Activated CD4-positive, alpha-beta T cell treated with anti-CD3 and anti-CD28 coated beads for 4 hours (primary cell): ENCODE measurements at places on chromosomes 4 and X.

DNA sequence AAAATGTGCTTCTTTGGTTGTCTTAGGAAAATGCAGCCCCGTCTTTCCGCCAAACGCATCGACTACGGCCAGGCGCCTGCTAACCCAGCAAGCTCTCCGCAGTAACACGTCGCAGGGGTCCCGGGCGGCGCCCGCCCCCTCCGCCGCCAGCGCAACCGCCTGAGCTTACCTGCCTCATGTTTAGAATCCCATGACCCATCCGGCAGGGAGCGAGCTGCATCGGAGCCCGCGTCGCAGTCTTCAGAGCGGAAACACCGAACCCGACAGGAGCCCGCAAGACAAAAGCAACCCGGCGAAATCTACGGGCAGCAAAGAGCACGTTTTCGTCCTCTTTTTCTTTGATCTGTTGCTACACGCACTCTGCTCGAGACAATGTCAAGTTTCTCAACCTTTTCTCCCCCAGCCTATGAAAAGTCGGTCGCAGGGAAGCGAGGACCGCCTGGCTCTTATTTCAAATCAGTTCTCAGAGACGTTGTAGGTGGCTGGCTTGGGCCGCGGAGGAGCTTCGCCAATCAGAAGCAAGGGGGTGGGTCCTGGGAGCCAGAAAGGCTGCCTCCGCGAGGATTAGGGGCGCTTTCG lies at the start of gene MID1:
TSS of gene MID1 (minus strand) at position 465 of the 579 bp plus-strand sequence. CDS start 53,038 bp downstream, outside the sequence.
- no peak for DNase-seq

DNA sequence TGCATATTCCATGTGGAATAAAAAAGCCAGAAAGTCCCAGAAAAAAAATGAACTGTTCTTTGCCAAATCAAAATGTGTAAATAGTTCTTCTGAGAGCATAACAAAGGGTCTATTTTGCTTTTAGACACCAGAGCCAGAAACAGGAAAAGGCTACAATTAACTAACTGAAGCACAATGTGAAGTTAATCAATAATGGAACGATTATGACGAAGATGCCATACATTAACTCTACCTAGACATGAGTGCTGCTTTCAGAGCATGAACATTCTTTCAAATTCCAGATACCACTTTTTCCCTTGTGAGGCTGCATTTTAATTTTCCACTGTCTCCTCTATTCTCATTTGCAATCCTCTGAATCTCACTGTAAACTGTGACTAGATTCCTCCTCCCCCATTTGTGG lies 48.7 kb upstream of the PHOX2B start:
- no peak for DNase-seq

DNA sequence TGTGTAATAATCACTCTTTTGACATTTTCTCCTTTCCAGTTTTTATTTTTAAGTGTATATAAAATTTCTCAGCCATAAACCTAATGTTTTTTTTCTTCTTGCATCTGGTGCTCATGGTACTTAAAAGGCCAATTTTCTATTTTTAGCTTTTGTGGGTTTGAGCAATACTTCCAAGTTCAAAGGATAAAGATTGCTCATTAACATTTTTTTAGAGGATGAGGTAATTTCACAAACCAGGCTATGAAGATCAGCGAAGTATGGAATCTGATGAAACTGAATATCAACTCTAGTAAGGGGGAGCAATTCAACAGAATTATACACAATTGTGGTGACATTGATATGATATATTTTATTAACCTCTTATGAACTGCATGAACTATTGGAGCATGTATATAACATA lies 25.8 kb upstream of the KLHL34 start:
- DNase-seq: no peak

DNA sequence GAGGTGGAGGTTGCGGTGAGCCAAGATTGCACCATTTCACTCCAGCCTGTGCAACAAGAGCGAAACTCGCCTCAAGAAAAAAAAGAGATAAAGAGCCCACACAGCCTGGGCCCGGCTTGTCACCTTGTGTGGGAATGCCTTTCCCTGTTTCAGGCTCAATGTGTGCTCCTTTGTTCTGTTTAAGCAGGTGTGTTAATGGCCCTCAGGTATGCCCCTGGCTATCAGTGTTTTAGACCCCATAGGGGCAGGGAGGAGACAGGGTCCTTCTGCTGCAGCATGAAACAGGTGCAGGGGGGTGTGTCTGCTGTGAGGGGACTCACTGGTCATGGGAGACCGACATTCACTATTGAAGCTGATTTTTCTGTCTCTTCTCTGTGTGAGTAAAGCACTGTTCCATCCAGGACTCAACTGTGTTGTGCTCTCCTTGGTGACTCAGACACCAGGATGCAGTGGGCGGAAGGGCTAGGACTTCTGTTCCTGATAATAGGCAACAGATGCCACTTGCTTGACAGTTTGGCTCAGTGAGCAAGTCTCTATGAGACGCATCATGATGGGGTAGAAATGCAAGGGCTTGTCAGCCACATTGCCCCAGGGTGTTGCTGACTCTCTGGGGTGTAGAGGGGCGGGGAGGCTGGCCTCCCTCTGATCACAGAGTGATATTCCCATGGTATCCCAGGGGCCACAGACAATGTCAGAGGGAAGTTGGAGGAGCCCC lies 15.6 kb upstream of the LAP3 start:
- no peak for DNase-seq

- DNase-seq: no peak
Observed at GRCh38 chr4:119046263-119046662, 89.4 kb upstream of the MYOZ2 start.

DNA sequence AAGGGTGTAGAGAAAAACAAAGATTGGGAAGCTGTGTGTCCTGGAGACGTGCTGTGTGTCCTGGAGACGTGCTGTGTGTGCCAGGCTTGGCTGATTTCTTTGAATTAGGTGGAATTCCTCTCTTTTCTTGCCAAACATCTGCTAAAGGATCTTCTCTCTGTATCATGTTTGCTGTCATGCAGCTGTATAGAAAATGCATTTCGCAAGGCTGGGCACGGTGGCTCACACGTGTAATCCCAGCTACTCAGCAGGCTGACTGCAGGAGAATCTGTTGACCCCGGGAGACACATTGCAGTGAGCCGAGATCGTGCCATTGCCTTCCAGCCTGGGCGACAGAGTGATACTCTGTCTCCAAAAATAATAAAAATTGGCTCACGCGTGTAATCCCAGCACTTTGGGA lies 187.0 kb downstream of the CRLF2 start:
- DNase-seq: no peak

DNA sequence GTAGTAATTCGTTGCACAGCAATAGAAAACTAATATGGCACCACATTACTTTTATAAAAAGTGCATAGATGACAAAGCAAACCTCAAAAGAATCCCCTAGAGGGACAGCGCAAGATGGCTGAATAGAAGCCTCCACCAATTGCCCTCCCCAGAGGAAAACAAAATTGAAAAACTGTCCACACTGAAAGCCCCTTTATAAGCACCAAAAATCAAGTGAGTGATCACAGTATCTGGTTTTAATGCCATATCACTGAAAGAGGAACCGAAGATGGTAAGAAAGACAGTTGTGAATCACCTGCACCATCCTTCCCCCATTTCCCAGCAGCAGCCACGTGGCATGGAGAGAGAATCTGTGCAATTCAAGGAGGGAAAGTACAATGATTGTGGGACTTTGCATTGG lies 522.2 kb downstream of the GLUD2 start:
- DNase-seq: no peak

DNA sequence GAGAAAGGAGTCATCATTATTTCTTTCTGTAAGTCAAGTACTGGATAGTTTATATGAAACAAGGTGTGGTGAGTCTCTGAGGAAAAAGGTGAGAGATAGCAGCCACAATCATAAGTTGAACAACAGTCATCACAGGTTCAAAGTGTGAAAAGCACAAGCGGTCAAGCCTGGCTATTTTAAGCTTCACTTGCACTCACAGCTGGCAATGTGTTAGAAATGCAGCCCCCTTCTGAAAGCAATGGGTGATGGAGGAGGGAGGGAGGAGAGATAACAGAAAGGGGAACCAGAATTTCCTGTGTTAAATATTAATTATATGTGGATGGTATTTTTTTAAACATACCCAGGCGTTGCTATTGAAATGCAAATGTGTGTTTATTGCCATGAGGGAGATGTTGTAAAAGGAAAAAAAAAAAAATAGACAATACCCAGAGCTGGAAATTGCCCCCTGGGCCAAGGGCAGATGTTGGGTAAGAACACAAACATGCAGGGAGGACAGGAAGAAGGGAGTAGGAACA lies 26.9 kb upstream of the BMP3 start:
- no peak for DNase-seq
